T-helper 1 cell (primary cell): ENCODE measurements at places on chromosomes 2 and 18.

- no peak for DNase-seq
These were observed 32.5 kb upstream of the SOS1 start for GRCh38 chr2:39153312-39153711.

GRCh38 chr2:203679401-203679800, 27.0 kb upstream of the CD28 start:
- DNase-seq: no peak

- DNase-seq: no peak
These were observed 100.6 kb downstream of the ACKR3 start for GRCh38 chr2:236670235-236670620.

DNA sequence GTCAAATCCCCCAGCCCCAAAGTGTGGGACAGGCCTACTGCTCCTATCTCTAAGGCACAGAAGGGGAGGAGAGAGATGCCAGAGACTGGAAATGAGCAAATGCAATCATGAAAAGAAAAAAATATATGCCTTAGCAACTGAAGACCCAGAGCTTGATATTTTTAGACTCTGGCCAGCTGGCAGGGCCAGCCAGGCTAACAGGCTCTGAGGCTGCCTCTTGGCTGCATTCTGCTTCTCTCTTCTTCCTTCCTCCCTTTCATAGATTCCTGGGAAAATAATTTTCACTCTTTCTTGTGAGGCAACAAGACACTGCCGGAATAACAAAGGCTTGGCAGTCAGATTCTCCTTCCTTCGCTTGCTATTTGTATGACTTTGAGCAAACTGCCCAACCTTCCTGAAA, 209.1 kb downstream of the RAD51AP2 start:
- DNase-seq: no peak

GRCh38 chr2:226488034-226488433, 311.6 kb downstream of the IRS1 start:
- DNase-seq: no peak

GRCh38 chr18:8003878-8004675, 437.0 kb downstream of the PTPRM start:
- no peak for DNase-seq

DNA sequence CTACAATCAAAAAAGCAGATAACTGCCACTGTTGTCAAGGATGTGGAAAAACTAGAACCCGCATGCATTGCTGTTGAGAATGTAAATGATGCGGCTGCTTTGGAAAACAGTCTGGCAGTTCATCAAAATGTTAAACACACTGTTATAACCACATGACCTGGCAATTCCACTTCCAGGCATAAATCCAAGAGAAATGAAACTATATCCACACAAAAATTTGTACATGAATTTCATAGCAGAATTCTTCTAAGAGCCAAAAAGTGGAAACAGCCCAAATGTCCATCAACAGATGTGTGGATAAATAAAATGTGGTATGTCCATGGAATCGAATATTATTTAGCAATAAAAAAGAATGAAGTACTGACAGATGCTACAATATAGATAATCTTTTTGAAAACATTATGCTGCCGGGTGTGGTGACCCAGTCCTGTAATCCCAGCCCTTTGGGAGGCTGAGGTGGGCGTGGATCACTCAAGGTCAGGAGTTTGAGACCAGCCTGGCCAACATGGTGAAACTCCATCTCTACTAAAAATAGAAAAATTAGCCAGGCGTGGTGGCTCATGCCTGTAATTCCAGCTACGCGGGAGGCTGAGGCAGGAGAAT, 32.0 kb downstream of the ERCC3 start:
- DNase-seq: no peak

DNA sequence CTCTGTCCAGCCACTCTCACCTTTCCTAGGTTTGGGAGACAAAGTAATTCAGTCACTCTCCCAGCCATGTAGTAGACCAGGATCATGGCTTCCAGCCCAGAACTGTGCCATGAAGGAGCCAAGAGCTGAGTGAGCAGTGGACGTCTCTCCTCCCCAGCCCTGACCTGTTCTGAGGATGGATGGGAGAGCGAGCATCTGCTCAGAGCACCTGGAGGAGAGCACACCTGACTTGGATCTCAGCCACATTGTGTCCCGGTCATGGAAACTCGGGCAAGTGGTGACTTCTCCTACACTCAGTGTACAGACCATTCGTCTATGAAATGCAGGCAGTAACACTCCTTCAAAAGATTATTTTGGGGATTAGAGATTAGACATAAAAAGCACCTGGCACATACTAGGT, 299.7 kb downstream of the TNS1 start:
- DNase-seq: no peak

GRCh38 chr2:238387332-238387731, 39.4 kb upstream of the ASB1 start:
- no peak for DNase-seq

- no peak for DNase-seq
These were observed 21.6 kb downstream of the SIGLEC15 start for GRCh38 chr18:45847119-45847518.

- DNase-seq: no peak
These were observed 94.2 kb downstream of the HNMT start for GRCh38 chr2:138058427-138058826.

- DNase-seq: no peak
These were observed 61.9 kb upstream of the RIOK3 start for GRCh38 chr18:23391156-23391555.

DNA sequence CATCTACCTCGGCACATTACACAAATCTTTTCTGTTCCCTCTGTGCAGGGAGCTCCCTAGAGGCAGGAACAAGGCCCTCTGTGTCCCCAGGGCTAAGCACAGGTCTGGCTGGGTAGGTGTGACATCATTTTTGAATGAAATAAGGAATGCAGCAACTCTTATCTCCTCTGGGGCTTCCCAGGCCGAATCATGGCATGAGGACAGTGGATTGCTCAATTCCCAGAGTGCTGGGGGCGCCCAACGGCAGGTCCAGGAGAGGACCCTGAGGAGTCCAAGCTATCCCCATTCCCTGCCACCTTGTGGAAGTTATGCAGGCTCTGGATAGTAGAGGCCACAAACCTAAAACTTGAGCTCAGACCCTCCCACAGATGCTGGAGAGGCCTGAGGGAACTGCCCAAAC, 158.0 kb upstream of the RAB6C start:
- no peak for DNase-seq

DNA sequence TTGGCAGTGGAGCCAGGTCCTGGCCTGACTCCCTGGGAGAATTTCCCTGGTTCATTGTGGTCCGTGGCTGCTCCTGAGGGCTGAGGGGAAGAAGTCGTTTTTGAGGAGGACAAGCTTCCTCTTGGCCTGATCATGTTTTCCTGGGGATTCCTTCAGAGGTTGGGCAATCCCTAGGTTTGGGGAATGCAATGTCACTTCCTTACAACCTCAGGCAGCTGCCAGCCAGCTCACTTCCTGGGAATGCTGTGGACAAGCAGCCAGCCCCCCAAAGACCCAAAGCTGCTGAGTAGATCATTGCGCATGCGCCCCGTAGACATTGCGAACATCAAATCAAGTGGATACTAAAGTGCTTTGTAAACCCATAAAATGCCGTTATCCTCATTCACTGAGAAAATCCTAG, 7.7 kb upstream of the DNMT3A start:
- DNase-seq: no peak

DNA sequence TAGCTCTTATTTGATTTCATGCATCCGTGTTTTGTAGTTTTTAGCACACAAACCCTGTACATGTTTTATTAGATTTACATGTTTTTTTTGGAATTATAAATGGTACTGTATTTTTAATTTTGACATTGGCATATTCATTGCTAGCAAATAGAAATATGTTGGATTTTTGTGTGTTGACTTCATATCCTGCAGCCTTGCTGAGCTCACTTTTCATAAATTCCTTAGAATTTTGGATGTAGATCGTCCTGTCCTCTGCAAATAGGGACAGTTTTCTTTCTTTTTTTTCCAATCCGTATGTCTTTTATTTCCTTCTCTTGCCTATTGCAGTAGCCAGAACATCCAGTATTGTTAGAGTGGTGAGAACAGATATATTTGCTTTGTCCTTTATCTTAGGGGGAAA, 46.7 kb upstream of the GPR17 start:
- DNase-seq: no peak

- no peak for DNase-seq
These were observed 103.0 kb downstream of the HNRNPLL start for GRCh38 chr2:38499548-38500282.

DNA sequence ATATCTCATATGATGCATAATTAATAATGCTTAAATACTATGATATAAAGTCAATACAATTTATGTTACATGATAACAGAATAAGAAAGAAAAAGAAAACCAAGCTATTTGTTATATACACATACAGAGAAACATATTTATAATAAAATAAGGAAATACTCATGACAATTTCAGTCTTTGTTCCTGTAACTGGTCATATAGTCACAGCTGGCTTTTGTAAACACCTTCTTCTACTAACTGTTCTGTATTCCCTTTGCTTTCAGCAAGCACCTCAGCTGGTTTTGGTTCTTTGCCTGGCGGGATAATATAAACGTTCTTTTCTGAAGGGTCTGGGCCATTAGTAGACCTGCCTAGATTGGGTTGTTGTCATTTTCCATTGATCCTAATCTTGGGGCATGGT, 158.5 kb downstream of the COPS8 start:
- DNase-seq: no peak

DNA sequence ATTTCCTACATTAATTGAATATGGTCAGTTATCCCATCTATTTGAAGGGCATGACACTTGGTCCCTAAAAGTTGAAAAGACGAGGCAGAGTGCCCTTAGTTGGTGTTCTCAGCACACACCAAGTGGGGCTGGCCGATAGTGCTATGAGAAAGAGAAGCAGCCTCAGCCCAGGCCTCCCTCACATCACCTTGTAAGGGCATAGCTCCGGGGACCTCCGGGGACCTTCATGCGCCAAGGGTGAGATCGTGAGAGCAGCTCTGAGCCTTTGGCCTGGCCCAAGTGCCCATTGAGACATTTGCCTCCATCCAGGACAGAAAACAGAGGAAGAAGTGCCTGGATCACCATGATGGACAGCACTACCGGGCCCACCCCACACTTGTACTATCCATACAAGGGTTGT, 244.3 kb upstream of the COPS8 start:
- DNase-seq: no peak

DNA sequence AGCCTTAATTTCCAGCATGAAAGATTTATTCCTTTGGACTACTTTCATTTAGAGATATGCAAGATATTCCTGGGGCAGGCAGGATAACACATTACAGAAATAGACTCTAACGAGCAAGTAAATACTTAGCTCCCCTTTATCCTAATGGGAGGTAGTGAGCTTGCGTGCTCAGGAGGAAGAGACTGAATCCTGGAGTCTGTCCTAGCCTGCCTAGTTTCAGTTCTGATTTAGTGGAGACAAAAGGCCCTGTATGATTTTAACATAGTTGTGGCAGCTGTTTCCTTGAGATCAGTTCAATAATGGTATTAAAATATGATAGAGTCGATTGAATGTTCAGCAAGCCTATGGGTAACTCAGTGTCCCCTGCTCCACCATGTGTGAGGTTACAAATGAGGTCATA, 109.5 kb downstream of the FMNL2 start:
- DNase-seq: no peak

GRCh38 chr2:168565112-168565511, 109.0 kb downstream of the CERS6 start:
- no peak for DNase-seq

DNA sequence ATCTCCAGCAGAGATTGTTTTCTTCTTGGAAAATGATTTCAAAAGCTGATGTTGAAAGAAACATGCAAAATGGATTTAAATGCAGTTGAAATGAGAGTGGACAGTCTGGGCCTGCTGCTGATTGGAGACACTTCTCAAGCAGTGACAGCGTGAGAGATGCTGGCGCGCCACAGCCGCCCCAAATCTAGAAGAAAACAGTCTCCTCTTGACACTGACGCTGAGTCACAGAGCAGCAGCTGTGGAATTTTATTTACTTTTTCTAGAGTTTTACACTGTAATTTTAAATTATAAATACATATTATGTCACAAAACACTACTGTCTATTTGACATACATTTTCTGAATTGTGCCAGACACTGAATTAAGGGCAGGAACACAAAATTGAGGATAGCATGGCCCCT, 121.8 kb upstream of the TMEM200C start:
- no peak for DNase-seq

GRCh38 chr2:173667014-173667413, 298.2 kb downstream of the SP3 start:
- DNase-seq: no peak

- no peak for DNase-seq
These were observed 69.8 kb downstream of the NFATC1 start for GRCh38 chr18:79465392-79465991.

GRCh38 chr18:3966642-3967358, 488.3 kb downstream of the DLGAP1 start:
- no peak for DNase-seq

GRCh38 chr2:39094717-39095363, 26.0 kb downstream of the SOS1 start:
- DNase-seq: no peak

GRCh38 chr2:74548900-74549826, 4.6 kb downstream of the LOXL3 start:
- no peak for DNase-seq

DNA sequence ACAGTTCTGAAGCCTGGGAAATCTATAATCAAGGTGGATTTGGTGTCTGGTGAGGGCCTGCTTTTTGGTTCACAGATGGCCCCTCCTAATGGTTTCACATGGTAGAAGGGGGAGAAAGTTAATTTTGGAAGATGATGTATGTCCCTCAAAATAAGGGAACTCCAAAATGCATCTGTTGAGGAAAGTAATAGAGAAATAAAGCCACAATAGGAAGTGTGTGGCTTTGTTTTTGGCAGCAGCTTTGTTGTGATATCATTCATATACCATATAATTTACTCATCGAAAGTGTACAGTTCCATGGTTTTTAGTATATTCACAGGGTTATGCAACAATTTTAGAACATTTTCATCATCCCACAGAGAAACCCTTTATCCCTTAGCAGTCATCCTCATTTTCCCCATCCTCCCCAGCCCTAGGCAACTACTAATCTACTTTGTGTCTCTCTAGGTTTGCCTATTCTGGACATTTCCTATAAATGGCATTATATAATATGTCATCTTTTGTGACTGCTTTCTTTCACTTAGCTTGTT, 274.0 kb upstream of the FAM98A start:
- no peak for DNase-seq

GRCh38 chr2:171342067-171342413, 91.8 kb downstream of the METTL8 start:
- no peak for DNase-seq

- no peak for DNase-seq
These were observed 17.4 kb upstream of the HNRNPA3 start for GRCh38 chr2:177195194-177195593.

GRCh38 chr2:158965107-158965506, 3.3 kb upstream of the TANC1 start:
- no peak for DNase-seq

- no peak for DNase-seq
These were observed 46.9 kb upstream of the STRN start for GRCh38 chr2:37013315-37013641.

- DNase-seq: no peak
These were observed 48.0 kb downstream of the COA5 start for GRCh38 chr2:98560256-98560771.

GRCh38 chr2:188450732-188451483, 159.2 kb downstream of the GULP1 start:
- DNase-seq: no peak
